ENCODE measurements at places on chromosomes 4 and X.
A peak's percentile ranks its signal among the peaks of the same experiment; 100 is the strongest.

- no peak for DNase-seq
Observed at GRCh38 chr4:169663402-169663801, 43.0 kb downstream of the CLCN3 start.

DNA sequence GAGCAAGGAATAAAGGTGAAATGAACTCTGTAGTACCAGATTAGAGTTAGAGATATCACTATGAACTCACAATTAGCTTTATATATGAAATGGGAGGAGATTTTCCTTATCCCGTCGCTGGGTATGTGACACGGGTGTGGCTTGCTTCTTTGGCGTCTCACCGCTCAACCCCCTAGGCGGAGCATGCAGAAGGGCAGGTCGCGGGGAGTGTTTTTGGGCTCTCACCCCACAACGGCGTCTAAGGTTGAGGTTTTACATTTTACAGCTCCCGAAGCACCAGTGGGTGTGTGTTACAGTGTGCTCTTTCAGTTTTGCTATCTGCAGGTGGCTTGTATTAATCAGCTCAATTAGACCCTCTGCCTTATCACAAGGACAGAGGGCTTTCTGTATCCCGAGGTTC is 42.1 kb upstream of the MAGEB10 start:
- no peak for DNase-seq

DNA sequence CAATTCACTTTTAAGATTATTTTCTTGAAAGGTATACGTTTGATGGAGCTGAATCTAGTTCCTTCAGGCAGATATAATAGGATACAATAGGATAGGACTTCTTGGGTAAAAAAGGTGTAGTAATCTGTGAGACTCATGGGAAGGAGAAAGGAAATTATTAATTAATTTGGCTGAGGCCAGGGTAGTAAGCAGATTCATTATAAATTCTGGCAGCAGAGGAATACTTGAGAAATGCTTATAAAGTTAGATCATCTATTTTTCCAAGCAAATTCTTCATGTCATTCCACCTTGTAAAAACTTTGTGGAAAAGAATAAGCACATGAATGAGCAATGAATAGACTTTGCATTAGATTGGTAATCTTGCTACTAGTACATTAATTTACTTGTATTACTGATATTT is 46.9 kb downstream of the GYPE start:
- peak; percentile 1 for DNase-seq

- DNase-seq, result no peak
Observed at GRCh38 chr4:52244848-52245247, 193.7 kb downstream of the SPATA18 start.

GRCh38 chr4:187715466-187715865 is 280.1 kb upstream of the ZFP42 start:
- no peak for DNase-seq

DNA sequence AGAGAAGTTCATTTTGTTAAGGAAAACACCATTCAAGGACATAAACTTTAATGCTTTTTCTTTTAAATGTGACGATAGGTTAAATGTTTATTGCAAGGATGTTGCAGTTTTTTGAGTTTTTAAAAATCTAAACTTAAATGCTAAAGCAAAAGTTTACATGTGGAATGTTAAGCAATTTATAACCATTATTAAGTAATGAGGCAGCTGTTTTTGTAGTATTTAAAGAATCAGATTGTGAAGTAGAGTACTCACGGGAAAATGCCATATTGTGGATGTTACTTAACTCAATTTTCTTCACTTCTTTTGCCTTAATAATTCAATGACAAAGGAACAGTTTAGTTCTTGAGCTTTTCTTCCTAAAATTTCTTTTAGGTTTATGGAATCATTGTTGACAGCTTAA is 43.5 kb downstream of the UBE2K start:
- no peak for DNase-seq

DNA sequence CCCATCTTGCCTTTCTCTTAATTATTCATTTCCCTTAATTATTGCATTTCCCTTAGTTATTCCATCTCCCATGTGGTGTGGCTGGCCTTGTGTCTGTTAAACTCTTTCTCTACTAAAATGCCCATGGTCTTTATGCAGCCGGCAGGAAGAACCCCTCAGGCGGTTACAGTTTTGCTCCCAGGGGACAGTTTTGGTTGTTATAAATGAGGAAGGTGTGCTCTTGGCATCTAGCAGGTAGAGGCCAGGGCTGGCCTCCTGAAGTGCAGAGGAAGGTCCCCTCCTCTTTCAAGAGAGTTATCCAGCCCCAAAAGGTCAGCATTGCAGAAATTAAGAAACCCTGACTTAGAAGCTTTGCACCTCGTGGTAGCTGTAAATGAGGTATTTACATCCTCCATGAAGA is 18.0 kb downstream of the TBL1X start:
- DNase-seq, result no peak

DNA sequence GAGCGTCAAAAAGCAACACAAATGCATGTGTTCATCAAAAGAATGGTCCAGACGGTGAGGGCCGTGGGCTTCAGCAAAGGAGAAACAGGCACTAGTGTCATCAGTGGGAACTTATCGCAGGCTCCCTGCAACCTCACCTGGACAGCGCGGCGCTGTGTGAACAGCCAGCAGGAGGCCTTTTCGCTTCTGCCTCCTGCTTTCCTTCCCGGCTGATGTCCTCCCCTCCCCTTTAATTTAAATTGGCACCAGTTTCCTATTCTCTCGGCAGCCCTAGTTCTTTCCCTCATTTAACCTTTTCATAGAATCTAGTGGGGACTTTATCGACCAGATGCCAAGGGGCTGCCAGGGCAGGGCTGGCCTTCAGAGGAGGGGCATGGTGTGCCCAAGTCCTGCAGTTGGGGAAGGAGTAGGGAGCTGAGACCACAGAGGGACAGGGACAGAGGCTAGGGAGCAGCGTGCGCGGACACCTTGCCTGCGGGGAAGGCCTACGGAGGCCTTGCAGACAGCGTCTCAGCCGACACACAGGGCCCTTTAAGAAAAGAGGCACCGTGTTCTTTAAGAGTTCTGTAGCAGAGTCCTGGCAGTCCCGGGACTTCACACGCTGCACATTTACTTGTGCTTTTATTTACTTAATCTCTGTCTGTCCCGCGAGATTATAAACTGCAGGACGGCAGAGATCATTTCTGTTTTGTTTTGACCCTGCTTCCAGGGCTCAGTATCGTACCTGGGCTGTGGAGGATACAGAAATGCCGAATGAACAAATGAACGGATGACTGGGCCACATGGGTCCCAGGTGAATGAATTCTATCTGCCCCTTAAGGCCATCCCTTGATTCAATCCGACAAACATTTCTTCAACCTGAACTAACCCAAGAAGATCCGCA is 8.4 kb upstream of the SORBS2 start:
- DNase-seq, result no peak

GRCh38 chrX:115960440-115961084 is 210.0 kb upstream of the AGTR2 start:
- DNase-seq, result no peak

- no peak for DNase-seq
Observed at GRCh38 chrX:112025753-112026152, 56.8 kb downstream of the TRPC5 start.

DNA sequence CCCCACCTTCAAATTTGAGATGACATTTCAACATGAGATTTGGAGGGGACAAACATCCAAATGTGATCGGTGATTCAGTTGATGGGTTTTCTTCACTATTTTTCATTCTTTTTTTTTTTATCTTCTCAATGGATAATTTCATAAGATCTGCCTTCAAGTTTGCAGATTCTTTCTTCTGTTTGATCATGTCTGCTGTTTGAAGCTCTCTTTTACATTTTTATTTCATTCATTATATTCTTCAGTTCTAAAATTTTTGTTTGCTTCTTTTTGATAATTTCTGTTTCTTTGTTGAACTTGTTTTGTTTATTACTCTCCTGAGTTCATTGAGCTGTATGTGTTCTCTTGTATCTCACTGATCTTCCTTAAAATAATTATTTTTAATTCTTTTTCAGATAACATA is 14.8 kb downstream of the APOOL start:
- DNase-seq, result no peak
